ENCODE measurements at places on chromosomes 11 and 22. TPM values are rescaled to one million over a fixed set of nuclear protein-coding genes. Genes with fewer than 3 reads are reported as not detected.
A peak's percentile ranks its signal among the peaks of the same experiment; 100 is the strongest.

The GGT5 gene
- total RNA-seq, result 24.4 TPM

DNA sequence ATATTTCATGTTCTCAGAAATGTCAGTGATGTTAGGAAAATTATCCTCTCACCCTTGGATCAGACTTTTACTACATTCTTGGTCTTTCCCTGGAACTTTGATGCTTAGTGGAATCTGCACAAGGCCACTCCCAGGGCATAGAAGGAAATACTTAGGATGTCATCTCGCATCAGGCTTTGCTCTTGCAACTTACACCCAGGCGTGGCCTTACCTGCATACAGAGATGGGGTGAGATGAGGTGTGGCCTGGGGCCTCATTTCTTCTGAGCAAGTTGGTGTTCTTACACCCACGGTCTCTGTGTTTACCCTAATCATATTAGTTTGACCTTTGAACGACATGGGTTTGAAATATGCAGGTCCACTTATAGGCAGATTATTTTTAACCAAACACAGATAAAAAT, 19.0 kb upstream of the OR52K2 start:
- no peak for DNase-seq

The C22orf23 gene
- not detected for total RNA-seq

DNA sequence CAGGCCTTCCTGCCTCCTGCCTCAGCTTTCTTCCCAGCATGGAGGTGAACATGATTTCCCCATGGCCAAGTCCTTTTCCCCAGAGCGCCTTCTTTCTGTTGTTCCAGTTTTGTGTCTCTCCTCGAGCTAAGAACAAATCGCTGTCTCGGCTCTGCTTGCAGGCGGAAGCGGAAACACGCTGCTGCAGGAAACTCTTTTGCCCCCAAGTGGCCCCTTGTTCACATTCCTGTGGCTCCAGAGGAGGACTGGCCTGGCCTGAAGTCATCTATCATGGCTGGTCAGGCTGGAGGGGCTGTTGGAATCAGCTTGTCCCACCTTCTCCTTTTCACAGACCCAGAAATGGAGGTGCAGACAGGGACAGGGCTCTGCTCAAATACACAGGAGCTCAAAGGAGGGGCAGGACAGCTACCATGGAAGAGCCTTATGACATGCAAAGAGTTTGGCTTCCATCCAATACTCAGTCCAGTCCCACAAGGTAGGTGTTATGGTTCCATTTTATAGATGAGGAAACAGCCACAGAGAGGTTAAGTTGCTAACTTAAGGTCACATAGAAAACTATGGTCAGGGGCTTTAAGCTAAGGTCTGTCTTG, 182.2 kb upstream of the SYT13 start:
- peak; percentile 33 for DNase-seq

DNA sequence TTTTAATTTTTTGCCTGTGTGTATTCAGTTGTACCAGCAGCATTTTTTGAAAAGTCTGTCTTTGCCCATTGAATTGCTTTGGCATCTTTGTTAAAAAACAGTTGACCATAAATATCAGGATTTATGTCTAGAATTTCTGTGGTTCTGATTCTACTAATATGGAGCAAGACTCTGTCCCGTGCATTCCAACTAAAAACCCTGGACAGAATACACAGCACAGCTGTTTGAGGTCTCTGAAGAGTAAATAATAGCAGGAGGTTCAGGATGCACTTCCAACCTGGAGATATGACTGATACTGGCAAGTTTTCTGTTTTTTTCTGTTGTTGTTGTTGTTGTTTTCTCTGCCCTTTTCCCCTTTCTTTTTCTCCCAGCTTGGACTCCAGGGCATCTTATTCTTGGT, 141.9 kb downstream of the TMEM135 start:
- no peak for DNase-seq

Measured in spleen (tissue), 13 donors.